ENCODE measurements at places on chromosomes 7 and 10.

DNA sequence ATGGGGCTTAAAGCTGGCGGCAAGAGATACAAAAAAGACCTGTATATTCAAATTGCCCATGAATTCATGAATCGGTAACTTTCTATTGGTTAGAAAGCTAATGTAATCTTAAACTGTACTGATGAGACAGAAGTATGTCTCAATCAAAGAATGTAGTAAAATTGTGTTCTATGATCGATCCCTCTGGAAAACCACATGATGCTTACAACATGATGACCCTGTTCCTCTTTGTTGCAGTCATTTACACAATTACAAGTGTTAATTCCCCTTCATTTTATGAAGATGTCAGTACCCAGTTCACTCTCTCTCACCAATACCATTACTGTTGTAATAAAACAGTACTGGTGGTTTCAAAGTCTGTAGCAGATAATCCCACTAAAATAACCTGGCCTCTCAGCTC, 10.1 kb downstream of the KIF5B start:
- no peak for DNase-seq

DNA sequence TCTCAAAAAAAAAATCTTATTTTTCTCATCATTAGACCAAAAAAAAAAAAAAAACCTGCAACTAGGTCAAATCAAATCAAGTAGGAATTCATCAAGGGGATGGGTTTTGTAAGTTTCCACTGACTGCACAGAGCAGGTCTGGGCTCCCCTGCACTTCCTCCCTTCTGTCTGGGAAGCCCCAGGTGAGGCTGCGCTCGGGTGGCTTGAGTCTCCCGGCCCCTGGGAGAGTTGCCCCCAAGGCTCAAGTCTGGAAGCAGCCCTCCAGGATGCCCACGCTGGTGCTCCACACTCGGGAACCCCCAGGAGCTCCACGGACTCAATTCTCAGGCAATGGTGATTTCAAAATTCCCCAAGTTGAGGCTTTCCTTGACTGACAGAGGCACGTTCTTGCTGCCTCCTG, 41.7 kb upstream of the RBM33 start:
- DNase-seq, result no peak

DNA sequence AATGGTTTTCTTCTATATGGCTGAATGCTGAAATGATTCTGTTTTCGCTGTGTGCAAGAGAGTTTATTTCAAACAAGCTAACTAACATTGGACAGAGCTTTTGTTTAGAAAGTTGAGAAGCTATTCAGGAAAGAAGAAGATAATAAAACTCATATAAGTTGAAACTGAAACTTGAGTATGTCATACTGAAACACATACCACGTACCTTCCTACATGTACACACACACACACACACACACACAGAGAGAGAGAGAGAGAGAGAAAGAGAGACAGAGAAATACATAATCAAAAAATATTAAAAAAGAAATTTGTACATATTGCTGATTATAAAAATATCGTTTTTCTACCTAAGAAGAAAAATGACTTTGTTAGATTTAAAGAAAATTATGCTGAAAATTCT, 561.9 kb upstream of the KCND2 start:
- no peak for DNase-seq

DNA sequence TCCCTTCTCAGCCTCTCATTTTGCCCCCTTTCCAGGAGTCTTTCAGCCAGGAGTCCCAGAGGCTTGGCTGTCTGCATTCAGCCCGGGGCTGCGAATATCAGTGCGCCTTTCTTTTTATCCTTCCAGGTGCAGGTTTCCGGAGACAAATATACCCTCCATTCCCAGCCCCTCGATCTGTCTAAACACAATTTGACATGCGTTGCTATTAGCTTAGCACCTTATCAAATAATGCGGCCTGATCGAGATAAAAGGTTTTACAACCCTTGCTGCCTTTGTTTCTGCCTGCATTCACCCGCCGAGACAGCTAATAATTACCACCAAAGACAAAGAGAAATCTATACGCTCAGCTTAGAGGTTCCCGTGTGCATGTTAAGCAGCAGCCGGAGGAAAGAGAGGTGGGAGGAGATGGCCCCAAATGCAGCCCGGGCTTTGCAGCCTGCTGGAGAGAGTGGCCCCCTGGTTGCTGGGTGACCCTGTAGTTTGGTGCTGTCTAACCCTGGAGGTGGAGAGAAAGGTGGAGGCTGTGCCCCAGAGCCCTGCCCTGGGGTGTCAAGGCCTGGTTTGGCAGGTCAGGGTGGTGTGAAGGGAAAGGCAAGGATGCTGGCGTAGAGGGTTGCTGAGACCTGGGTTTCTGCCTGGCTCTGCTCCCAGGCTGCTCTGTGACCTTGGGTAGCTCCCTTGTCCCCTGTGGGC, 185.3 kb downstream of the RPS24 start:
- DNase-seq, result no peak

- no peak for DNase-seq
Measured at GRCh38 chr10:78544423-78545090, 510.9 kb downstream of the RPS24 start.

- DNase-seq, result no peak
Measured at GRCh38 chr10:86956848-86957448, 467 bp downstream of the MMRN2 start.

DNA sequence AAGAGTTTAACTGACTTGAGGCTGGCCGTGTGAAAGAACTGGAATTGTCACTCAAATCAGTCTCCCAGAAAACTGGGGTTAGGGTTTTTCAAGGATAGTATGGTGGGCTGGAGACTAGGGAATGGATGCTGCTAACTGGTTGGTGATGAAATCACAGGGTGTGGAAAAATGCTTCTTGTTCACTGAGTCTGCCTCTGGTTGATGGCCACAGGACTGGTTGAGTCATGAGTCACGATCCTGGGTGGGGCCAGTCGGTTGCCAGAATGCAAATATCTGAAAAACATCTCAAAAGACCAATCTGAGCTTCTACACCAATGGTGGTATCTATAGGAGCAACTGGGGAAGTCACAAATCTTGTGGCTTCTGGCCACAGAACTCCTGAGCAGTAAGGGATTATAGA, 16.3 kb upstream of the BAMBI start:
- no peak for DNase-seq

DNA sequence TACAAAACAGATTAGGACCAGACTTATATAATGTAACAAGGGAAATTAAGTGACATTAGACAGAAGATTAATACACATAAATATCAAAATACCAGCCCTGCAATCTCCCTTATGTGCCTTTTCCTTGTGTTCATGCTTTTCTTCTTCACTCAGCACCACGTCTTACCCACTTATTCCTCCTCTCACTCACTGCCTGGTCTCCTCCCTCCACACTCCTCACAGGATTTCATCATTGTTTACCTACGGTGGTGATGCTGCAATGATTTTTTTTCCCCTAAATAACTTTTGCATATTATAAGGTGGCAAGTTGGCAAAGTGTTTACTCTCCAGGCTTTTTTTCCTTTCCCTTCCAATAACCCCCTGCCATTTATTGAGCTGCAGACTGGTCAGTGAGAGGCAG, 203.2 kb downstream of the PCLO start:
- DNase-seq, result no peak

GRCh38 chr7:151674161-151674920, 154.6 kb upstream of the RHEB start:
- no peak for DNase-seq

- no peak for DNase-seq
Measured at GRCh38 chr10:76719006-76719405, 918.6 kb downstream of the KCNMA1 start.

GRCh38 chr10:62264126-62264525, 4.5 kb downstream of the RTKN2 start:
- no peak for DNase-seq

GRCh38 chr7:64599359-64599758, 36.5 kb upstream of the ZNF680 start:
- no peak for DNase-seq

GRCh38 chr7:29345590-29345989, 151.0 kb downstream of the CHN2 start:
- no peak for DNase-seq

- DNase-seq, result no peak
Measured at GRCh38 chr7:135692055-135692454, 29.7 kb downstream of the STMP1 start.

GRCh38 chr7:90669492-90669891, 73.4 kb downstream of the CDK14 start:
- DNase-seq, result no peak

DNA sequence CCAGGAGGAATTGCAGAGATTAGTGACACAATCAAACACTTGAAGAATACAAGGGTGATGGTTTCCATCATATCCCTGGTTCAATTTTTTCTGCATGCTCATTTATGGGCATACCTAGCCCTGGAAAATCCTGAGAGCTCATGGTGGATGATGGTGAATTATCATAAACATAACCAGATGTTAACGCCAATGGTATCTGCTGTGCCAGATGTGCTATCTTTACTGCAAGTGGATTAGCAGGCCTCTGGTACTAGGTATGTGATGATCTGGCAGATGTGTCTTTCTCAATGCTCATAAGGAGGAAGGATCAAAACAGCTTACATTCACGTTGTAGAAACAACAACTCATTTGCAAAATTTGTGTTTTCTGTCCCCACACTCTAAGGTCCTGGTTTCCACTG, 150.5 kb downstream of the FZD1 start:
- DNase-seq, result no peak
